ENCODE measurements at places on chromosomes 3 and 15.

GRCh38 chr3:187967993-187968392 is 186.0 kb upstream of the LPP start:
- no peak for DNase-seq

- DNase-seq, result no peak
These were observed 153.8 kb downstream of the PGPEP1L start for GRCh38 chr15:98853617-98854420.

- DNase-seq, result no peak
These were observed 911 bp upstream of the AZI2 start for GRCh38 chr3:28349469-28350000.

GRCh38 chr15:91128016-91128415 is 28.0 kb downstream of the SV2B start:
- DNase-seq, result no peak

DNA sequence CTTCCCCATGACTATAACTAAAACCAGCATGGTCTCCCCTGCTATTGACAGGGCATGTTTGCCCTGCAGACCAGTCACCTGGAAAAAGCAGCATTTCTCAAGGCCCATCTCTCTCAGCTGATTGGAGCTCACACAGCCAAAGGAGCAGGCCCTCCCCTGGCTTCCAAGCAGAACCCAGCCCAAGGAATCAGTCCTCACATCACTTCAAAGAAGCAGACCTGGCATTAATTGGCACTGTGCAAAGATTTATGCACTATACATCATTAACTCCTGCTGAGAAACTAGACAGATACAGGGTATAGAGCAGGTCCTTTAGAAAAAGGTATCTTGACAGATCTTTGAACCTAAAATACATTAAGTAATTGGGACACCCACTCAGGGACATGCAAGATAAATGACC is 323.8 kb upstream of the PPP2R3A start:
- no peak for DNase-seq

GRCh38 chr15:71458089-71458660 is 342.9 kb downstream of the THSD4 start:
- no peak for DNase-seq

GRCh38 chr15:92878593-92879053 is 21.5 kb upstream of the CHD2 start:
- no peak for DNase-seq

GRCh38 chr3:169362301-169362700 is 301.2 kb downstream of the MECOM start:
- no peak for DNase-seq

DNA sequence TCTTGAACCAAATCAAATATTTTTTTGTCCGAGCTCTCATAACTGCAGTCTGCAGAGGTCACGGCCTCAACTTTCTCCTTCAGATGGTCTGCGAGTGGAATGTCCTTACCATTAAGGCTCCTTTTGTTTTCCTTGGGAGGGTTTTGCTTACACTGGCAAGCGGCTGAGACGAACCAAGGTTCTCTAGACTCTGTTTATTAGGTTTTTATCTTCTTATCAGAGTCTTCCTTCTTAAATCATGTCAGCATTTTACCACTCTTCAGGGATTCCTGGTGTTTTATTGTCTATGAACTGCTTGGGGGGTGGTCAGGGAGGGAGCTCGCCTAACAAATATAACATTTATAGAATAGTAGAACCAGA is 773.7 kb upstream of the NR2F2 start:
- DNase-seq, result no peak

DNA sequence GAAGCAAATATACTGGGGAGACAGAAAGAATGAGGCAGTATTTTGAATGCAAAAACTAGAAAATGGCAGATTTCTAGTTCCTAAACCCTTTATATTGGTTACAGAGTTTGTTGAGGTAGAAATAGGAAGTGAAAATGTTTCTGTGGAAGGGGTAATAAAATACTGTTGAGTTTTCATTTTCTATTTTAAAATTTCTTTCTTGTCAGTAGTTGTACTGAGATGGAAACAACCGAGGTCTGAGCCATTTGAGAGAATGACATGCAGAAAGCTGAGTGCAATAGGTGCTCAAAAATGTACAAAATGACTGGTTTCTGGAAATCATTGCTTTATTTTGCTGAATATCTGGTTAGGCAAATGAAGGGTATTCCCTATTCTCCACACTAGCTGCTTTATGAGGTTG is 361.4 kb downstream of the CHL1 start:
- DNase-seq, result no peak

DNA sequence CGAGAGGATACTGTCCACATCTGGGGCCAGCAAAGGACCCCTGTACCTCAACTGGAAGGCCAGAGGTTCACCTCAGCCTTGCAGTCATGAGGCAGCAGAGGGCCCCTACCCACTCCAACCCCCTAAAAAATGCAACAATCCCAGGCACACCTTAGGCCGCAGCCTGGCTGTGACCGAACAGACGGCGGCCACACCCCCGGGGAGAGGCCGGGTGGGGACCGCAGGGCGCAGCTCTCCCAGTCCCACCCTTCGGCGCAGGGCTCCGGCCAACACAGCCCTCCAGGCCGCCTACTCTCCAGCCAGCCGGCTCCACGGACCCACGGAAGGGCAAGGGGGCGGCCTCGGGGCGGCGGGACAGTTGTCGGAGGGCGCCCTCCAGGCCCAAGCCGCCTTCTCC is 457 bp upstream of the DNAJA4 start:
- DNase-seq, result no peak

GRCh38 chr3:56456117-56456516 is 12.2 kb downstream of the ERC2 start:
- no peak for DNase-seq

DNA sequence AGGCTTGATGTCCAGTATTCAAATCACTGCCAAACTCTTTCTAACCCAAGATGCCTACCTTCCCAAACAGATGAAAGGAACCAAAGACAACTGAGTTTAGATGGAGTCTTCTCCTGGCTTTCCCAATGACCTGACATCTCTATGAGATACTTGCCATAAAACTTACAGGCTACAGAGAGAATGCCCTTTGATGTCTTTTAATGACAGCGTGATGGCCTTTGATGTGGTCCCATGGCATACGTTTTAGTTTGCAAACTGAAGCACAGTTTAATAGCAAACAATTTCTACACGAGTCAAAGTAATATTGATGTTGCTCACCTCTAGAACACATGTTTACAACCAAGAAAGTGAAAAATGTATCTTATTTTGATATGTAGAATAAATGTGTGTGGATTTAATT is 73.2 kb downstream of the ZIC4 start:
- no peak for DNase-seq

DNA sequence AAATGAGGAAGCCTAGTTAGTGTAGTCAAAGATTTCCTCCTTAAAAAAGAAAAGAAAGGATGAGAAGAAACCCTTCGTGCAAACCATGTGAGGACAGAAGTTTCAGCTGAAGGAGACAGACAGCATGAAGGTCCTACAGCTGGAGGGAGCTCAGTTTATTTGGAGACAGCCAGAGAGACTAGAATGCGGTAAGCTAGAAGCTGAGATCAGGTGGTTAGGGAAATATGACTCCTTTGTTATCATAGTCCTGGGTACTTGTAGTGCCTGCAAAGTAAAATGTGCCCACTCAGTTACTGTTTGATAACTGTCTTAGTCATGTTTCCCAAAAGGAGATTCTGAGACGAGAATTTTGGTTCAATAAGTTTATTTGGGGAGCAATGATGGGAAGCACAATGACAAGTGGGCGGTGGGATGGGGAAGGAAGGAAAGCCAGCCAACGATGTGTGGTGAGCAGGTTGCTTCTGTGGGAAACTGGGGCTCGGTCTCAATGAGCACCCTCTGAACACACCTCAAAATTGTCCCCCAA is 178.8 kb upstream of the SNTN start:
- DNase-seq, result no peak

DNA sequence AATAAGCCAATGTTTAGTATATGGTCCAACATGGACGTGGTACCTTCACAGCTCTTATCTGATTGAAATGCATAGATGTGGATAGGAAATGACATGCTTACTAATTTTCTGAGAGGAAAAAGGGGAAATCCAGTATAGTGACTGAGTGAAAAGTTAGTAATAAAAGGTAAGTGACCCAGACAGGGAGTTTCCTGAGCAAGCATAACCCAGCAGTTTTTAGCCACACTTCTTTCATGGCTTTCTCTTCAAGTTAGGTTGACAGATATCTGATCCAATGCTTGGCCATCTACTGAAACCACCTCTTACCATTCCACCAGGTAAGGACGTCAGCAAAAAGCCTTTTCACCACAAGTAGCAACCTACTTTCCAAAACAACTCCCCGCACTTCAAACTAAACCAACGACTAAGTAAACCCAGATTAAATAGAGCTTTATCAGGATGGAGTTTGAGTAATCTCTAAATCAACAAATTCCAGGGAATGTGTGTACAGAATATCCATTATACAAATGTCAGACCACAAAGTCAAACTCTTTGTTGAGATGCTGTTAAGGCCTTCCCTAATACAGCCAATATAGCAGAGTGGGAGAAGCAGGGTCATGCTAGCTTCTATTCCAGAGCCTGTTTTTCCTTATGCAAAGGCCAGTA is 329.7 kb downstream of the RORA start:
- peak; percentile 33 for DNase-seq

DNA sequence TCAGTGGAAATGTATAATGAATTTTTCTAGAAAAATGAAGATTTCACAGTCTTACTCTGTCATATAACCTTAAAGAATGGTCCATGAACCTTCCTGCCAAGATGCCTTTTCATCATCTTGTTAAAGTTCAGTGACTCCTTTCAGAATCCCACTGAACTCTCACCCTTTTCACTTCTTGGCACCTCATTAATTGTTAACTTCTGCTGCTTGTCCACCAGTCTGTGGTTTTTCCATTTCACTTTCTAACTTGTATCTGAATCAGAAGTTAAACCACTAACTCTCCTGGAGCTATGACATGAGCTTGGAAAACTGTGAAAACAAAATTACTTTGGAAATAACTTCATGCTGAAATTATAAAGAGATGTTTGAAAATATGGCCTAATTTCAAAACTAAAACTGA is 281.2 kb upstream of the ALCAM start:
- DNase-seq, result no peak

GRCh38 chr3:153679714-153680113 is 441.5 kb upstream of the ARHGEF26 start:
- no peak for DNase-seq

DNA sequence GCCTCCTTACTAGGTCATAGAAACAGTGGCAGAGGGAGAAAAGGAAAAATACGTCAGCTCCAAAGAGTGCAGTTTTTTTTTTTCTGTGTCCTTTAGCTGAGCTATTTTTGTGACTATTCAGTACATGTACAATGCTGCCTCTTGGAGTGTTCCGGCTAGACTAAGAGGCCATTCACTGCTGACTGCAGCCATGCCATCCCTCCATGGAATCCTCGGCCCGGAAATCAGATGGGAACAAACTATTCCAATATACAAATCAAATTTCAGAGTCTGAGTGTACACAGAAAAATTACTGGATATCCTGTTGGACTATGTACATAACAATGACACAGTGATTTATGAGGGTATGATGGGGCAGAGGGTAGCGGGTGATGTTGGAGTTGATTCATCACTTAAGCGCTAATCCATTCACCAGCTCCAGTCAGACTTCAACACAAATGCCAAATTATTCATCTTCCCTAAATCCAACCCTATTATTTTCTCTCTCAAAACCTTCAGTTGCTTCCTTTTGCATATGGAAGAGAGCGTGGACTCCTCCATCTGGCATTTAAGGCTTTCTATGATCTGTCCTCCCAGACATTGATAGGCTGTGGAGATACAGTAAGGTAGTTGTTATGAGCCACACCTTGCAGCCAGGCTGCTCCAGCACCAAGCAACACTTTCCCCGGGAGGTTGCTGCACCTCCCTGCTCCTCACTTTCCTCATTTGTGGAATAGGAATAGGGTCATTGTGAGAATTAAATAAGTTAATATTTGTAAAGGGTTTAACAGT is 109.1 kb downstream of the LPP start:
- no peak for DNase-seq

GRCh38 chr3:167754049-167754448 is 18.5 kb downstream of the SERPINI1 start:
- no peak for DNase-seq

- DNase-seq, result no peak
These were observed 700.1 kb downstream of the ROBO1 start for GRCh38 chr3:79067734-79068133.

GRCh38 chr15:86016750-86017149 is 62.9 kb upstream of the AGBL1 start:
- no peak for DNase-seq

DNA sequence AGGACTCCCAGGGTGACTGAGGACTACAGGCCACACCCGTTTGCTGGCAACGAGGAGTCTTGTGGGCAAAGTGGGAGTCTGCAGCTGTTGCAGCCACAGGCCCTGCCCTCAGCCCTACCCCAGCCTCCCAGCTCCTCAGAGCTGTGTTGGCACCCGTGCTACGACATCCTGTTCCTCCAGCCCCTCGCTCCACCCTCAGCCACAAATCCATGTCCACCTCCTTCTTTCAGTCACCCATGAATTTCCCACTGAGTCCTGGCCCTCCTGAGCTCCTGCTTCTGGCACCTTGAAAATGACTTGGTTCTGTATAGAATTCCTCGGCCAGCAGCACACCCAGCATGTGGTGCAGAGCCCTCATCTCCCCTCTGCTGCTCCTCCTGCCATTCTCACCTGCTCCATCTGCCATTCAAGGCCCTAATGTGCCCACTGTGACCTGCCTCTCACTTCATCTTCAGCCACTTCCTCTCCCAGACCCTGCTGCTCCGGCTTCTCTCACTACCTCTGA is 20.9 kb upstream of the VILL start:
- no peak for DNase-seq

GRCh38 chr3:197335428-197336132 is 37.2 kb upstream of the DLG1 start:
- DNase-seq, result no peak

GRCh38 chr3:11238060-11238459 is 34.1 kb upstream of the ATG7 start:
- DNase-seq, result peak; percentile 34

Data from stimulated activated CD4-positive, alpha-beta T cell treated with anti-CD3 and anti-CD28 coated beads, Interleukin-2, amount 100 ng/mL, for 24 hours (primary cell).